ENCODE measurements at places on chromosomes 4 and X.
A peak's percentile ranks its signal among the peaks of the same experiment; 100 is the strongest.

DNA sequence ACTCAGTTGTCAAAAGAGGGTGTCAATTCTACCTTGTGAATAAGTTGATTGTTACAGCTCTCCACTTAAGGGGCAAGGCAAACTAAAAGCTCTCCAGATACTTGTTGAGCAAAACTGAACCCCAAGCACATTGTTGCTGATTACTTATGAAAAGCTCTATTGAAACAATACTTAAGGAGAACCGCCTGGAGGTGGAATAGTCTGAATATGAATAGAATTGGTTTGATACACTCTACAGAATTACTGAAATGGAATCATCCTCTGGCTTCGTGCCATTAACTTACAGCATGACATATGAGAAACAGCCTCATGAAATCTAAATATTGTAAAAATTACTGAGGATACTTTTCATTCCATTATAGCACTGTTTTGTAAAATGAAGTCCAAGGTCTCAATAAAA lies 127.0 kb upstream of the SH3RF1 start:
- DNase-seq: no peak

DNA sequence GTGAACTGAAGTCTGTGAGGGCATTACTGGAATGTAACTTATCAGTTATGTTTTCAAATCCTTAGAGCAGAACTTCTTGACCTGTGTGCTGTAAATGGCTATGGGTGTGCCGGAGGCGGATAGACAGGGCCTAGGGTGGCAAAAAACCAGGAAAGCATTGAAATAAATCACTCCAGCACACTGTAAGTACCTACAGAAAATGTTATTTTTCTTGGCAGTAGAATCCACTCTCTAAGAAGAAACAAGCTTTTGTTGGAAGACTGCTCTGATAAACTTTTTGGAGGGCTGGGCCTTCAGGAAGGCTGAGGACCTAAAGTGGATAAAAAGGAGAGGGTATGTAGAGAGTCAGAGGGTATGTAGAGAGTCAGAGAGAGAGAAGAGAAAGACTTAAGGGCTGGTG lies 14.9 kb downstream of the CPE start:
- DNase-seq: no peak

GRCh38 chrX:125378205-125378604 lies 58.5 kb downstream of the TEX13C start:
- no peak for DNase-seq

GRCh38 chrX:153969125-153969903 lies 2.3 kb downstream of the HCFC1 start:
- no peak for DNase-seq

DNA sequence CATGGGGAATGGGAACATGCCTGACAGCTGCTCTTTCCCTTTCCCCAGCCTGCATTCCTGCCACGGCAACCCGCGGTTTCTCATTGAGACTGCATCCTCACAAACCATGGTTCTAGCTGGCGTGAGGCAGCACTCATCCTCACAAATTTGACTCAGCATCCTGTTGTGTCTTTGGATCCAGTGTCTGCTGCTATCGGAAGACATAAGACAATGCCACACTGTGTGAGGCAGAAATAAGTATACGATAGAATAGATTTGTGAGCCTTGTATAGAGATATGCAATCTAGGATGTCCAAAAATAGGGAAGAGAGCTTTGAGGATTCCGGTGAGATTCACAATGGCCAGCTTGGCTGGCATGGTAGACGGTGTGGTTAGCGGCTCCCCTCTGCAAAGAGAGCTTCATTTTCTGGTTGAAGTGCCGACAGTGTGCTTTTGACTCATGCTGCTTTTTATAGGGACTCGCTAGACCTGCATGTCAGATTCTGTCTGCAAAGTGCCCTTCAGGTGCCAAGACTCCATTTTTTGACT lies 161.3 kb upstream of the PSAPL1 start:
- no peak for DNase-seq

GRCh38 chr4:7297374-7297773 lies 105.0 kb downstream of the SORCS2 start:
- no peak for DNase-seq

DNA sequence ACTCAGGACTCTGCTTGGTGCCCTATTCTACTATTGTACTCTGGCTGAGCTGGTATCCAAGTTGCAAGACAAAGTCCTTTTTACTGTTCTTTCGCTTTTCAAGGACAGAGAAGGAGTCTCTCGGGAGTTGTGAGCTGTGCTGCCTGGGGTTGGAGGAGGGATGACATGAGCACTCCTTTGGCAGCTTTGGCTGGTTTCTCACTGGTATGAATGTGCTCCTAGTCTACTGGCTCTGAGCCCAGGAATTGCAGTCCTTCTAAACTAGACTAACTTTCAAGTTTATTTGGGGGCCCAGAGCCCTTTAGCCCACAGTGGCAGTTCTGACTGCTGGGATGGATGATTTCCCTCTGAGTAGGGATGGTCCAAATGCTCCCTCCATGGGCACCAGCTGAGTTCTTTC lies 997.1 kb downstream of the RAB28 start:
- no peak for DNase-seq

DNA sequence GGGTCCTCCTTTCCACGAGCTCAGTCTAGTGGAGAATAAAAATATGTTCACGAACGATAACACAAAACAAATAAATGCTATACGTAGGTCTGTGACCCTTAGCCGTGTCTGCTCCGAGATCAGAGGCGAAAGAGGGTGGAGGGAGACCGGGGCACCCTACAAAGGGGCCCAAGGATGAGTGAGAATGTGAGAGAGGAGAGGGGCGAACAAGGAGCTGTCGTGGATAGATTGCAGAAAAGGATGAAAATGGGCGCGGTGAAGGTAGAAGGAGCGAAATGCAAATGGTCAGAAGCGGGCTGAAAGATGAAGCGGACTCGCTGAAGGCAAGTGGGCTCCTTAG lies 6.2 kb upstream of the ZBTB33 start:
- no peak for DNase-seq

- DNase-seq: no peak
These were observed 90.6 kb downstream of the MID1IP1 start for GRCh38 chrX:38891641-38892413.

DNA sequence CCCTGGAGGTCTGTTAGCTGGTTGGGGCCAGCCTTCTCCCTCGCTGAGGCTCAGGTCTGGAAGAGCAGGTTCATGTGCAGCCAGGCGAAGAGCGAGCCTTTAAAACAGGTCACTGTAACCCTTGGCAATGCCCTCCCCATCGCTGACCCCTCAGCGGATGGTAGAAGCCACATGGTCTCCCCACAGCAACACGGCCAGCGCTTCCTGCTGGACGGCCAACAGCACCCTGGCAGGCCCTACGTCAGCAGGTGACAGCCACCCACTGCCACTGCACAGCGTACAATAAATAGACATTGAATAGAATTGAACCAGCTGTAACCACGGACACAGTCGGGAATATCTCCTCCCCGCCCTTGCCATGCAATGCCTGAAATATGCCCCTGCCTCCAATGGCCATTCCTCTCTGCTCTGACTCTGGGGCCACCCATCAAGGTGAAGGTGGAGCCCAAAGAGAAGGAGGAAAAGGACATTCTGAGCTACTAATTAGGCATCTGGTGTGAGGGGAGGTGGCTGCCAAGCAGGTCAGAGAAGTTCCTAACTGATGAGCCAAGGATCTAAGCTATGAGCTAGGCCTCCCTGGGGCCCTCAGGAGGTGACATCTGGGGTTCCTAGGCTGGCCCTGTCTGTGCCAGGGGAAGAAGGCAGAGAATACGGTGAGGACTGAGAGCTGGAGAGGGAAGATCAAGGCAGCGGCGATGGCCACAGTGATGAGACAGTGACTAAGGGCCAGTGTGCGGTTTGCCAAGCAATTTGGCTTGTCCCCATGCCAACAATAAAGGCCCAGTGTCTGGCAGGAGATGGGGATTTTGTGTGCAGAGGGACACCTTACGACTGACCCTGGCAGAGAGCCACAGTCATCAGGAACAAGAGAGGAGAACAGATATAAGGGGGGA lies 202.3 kb downstream of the BCOR start:
- no peak for DNase-seq

GRCh38 chr4:83522239-83522638 lies 13.7 kb upstream of the GPAT3 start:
- no peak for DNase-seq

DNA sequence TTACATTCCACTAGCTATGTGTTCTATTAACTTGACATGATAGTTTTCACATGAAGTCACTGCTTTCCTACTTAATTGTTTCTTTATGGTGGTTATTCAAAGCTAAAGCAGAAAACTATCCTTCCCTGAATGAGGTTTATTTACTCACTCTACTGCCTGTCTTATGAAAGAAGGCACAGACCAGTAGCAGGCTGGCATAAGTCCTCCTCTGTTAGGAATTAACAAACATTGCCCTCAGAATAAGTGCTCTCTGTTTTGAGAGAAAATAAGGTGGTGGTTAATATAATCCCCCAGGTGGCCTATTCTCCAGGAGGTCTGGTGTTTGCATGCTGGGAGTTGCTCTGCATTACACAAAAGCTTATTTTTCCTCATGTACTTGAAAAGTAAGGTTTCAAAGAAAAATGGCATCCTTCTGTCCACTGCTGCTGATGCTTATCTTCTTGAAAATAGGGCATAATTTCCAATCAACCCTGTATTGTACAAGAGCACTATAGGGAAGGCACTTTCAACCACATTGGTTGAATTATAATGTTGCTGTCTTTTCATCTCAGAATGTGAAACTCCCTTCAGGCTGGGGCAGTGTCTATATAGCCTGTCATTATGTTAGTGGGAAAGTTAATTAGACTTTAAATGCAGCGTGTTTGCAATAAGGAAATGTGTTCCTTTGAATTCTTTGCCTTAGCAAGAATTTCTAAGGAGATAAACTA lies 119.7 kb upstream of the TBC1D9 start:
- no peak for DNase-seq

DNA sequence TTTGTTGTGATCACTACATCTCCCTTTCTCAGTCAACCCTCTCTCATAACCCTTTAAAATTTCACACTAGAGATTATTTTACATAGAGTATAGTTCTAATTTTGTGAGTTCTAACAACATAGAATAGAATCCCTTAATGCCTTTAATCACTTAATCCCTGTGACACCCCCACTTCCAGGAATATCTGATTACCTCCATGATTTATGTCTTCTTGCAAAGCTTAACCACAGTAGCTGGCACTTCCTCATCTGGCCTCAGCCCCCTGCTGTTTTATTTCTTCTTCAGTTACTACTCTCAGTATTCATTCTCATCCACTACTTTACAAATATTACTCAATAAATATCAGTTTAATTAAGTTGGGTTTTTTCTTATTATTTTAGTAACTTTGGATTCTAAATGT lies 340.9 kb downstream of the CENPC start:
- DNase-seq: peak; percentile 1

GRCh38 chr4:53602390-53602789 lies 11.1 kb upstream of the LNX1 start:
- no peak for DNase-seq

- no peak for DNase-seq
These were observed 140.0 kb downstream of the IDS start for GRCh38 chrX:149365061-149365460.

DNA sequence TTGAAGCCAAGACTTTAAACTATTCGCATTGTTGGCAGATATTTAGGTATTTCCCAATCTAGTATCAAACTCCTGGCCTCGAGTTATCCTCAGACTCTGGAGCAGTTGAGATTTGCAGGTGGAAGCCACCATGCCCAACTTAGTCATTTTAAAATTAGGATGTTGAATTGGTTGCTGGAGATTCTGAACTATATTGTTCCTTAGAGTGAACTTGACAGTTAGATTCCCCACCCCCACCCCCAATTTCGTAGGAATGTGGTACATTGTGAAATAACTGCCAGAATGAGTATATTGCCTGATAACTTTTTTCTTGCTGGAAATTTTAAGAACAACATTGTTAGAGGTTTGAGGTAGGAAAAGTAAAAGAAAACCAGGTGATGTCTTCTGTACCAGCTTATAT lies 2.3 kb downstream of the NOCT start:
- DNase-seq: no peak

- no peak for DNase-seq
These were observed 95.9 kb downstream of the WDFY3 start for GRCh38 chr4:84870398-84871163.

- no peak for DNase-seq
These were observed 124.4 kb downstream of the SHROOM3 start for GRCh38 chr4:76559236-76560071.

DNA sequence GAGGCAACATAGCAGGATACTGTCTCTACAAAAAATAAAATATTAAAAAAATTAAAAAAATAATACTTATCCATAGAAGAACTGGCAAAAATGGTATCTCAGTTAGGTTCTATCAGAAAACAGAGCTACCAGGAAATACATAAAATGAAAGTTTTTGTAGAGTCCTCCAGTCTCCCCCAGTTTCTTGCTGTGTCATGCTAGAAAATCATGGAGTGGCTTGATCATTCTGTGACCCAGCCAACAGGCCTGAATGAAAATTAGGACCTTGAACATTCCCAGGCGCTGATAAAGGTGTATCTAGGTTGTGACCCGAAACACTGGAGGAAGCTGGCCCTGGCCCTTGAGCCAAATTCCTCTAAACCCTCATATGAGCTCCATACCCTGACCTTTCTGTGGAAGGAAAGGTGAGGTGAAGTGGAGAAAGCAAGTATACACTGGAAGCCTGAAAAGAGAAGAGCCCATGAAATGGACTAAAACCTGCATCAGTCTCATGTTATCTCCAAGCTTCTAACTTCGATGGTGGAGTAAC lies 652 bp downstream of the SMIM9 start:
- DNase-seq: no peak

GRCh38 chr4:80900908-80901307 lies 129.6 kb upstream of the BMP3 start:
- DNase-seq: no peak

- no peak for DNase-seq
These were observed at the start of gene MID2 for GRCh38 chrX:107825698-107826237. MID2 (plus strand) TSS chrX:107825866; CDS start chrX:107826427, 561 bp downstream.

DNA sequence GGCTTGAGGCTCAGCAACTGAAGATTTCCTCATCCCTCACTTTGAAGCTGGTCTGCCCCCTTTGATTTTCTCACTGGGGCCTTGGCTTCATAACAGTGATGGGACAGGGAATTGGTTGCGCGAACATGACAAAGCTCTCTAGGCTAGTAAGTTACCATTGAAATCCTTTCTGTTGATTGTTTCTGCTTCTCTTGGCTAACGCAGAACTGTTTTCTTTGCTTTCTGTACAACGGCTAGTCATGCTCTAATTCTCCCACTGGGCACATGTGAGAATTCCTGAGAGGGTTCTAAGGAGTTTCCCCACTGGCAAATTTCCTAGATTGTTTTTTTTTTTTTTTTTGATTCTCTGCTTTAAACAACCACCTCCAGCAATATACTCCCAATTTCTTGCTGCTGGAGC lies 738.6 kb downstream of the PCDH7 start:
- no peak for DNase-seq

- DNase-seq: no peak
These were observed 28.3 kb upstream of the SERTM2 start for GRCh38 chrX:111483135-111483534.

- no peak for DNase-seq
These were observed 126.7 kb downstream of the NHS start for GRCh38 chrX:17501746-17502145.

All from DMS 273 treated with DMSO at 0.1 percent for 48 hours (cell line).